ENCODE measurements at places on chromosomes 12 and 14.

- DNase-seq: no peak
These were observed 19.2 kb upstream of the PAPOLA start for GRCh38 chr14:96482986-96483385.

- no peak for DNase-seq
These were observed 32.7 kb downstream of the CACNA2D4 start for GRCh38 chr12:1885599-1886245.

DNA sequence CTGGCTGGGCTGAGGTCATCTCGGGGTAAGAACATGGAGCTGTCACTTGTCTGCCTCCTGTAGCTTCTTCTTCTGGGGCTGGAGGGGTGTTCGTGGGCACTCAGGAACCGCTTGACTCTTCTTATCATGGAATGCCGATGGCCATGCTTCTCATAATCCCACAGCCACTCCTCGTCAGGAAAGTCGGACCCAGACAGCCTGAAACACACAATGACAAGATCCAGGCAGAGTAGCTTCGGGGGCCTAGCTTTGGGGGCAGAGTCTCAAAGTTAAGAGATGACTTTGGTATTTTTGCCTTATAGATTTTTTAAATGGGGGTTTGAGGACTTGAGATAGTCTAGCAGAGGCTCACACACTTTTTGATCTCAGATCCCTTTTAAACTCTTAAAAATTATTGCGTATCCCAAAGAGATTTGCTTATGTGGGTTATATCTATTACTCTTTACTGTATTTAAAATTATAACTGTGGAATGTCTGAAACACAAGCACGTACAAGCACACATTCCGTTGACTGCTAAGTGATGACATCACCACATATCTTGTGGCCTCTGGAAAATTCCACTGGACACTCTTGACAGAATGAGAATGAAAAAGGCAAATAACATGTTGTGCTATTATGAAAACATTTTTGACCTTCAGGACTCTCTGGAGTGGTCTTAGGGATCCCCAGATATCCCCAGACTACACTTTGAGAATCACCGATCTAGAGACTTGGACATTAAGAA, 43.3 kb downstream of the BEST3 start:
- DNase-seq: peak; percentile 85

DNA sequence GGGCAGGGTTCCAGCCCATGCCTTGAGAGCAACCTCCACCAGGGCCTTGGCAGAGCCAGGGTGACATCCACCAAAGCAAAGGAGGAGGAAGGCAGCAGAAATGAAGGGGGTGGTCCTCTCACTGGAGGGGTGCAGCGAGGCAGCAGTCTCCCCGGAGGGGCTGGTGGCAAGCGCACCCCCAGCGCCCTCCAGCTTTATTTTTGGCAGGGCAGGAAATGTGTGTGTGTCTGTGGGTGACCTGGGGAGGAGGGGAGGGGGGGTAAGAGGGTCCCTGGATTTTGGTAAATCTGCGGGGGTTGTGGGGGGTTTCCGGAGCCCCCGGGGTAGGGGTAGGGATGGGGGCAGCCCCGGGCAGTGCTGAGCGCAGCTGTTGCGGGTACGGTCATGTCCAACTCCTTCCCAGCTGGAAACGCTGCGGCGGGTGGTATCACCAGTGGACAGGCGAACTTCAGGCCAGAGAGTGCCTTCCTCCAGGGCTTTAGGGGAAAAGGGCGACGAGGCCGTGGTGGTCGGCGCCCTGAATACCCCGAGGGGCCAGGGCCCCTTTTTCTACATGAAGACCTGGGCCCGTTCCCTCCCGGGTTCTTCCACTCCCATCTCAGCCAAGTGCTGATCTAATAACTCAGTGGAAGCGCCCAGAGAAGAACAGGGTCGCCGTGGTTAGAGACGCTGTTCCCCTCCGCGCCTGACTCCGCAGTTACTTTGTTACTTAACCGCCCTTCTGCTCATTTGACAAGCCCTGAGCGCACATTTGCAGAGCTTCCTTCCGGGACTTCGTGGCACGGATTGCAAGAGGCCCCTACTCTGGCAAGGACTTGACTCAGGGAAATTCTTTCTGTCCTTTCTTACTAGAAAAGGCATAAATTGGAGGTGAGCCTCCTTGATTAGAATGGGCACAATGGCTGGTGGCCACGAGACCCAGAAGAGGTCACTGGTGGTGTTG, 55.2 kb downstream of the FOS start:
- no peak for DNase-seq

DNA sequence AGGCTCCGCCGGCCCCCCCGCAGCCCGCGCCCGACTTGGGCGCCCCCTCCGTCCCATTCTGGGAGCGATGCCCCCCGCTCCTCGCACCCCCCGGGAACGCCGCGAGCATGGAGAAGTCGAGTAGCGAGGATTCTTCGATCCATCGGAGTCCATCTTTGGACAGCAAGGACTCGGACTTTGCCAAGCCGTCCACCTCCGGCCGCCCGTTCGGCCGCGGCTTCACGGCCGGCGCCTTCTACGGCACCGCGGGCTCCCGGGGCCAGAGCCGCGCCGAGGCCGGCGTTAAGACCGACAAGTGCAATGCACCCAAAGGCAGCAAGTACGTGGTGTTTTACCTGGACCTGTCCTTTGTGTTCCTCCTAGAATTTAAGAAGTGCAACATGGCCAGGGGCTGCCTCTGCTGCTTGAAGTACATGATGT, 123.6 kb downstream of the TSPAN9 start:
- peak; percentile 47 for DNase-seq

- DNase-seq: no peak
These were observed 4.2 kb downstream of the OR10G3 start for GRCh38 chr14:21575661-21576060.

DNA sequence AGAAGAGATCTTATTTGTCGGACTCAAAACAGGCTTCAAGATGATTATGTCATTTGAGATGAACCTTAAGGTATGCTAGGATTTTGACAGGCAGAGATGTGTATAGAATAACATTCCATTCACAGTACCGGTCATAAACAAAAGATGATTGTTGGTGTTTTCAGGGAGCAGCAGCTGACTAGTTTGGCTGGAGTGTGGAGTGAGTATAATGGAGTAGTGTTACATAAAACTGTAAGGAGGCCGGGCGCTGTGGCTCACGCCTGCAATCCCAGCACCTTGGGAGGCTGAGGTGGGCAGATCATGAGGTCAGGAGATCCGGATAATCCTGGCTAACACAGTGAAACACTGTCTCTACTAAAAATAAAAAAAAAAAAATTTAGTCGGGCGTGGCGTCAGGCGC, 23.9 kb downstream of the SERPINA10 start:
- no peak for DNase-seq
